ENCODE measurements at places on chromosomes 2 and 18.
A peak's percentile ranks its signal among the peaks of the same experiment; 100 is the strongest.

GRCh38 chr18:2854875-2855274, 8.1 kb downstream of the EMILIN2 start:
- DNase-seq: no peak

GRCh38 chr2:104825124-104825865, 28.6 kb upstream of the POU3F3 start:
- no peak for DNase-seq

DNA sequence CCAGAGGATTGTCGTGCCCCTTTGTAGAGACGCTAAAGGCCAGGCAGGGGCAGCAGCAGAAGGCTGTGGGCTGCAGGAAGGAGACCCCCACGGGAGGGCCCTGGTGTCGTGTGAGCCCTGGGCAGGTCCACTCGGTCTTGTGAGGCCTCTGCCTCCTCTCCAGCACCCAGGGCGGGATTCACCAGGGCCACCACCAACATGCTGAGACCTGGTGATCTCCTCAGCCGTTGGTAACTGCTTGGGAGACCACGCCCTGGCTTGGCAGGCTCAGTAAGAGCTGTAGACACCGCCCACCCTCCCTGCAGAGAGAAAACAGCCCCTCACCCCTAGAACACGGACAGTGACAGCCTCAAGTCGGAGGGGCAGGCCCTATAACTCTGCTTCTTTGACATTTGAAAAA, 21.1 kb downstream of the MBP start:
- no peak for DNase-seq

GRCh38 chr2:61177727-61178549, 15.9 kb downstream of the C2orf74 start:
- no peak for DNase-seq

DNA sequence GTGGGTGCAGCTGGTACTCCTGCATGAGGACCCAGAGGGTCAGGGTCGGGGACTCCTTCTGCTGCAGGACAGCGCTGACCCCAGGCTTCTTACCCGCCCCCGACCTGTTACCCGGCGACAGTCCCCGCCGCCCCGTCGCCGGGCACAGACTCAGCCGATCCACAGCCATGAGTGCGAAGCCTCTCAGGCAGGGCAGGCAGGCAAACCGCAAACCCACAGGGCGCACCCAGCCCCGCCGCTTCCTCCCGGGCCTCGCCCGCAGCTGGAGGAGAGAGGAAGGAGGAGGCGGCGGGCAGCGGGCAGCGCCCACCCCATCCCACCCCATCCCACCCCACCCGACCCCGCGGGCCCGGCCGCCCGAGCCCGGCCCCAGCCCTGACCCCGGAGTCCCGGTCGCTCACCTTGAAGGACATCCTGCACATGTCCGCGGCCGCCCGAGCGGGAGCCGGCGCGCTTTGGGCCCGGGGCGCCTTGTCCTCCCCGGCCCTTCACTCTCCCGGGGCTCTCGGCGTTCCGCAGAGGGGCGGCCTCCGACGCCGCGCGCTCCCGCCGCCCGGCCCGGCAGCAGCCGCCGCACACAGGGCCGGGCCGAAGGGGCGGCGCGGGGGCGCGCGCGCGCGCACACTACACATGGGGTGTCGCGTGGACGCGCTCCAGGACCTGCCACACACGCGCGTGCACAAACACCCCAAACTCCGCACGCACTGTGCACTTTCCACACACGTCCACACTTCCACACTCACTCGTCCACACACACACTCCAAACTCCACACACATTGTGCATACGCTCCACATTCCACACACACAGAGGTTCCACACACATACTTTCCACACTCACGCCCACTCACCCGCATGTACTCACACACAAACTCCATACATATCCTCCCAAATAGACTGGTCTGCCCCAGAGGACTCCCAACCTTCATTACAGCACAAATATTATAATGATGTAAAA, at the start of gene ANKRD29:
Gene ANKRD29, minus strand, starts transcription at position 603 of the 955 bp plus-strand sequence. Its CDS starts 181 bp downstream, at position 422.
- peak; percentile 4 for DNase-seq

DNA sequence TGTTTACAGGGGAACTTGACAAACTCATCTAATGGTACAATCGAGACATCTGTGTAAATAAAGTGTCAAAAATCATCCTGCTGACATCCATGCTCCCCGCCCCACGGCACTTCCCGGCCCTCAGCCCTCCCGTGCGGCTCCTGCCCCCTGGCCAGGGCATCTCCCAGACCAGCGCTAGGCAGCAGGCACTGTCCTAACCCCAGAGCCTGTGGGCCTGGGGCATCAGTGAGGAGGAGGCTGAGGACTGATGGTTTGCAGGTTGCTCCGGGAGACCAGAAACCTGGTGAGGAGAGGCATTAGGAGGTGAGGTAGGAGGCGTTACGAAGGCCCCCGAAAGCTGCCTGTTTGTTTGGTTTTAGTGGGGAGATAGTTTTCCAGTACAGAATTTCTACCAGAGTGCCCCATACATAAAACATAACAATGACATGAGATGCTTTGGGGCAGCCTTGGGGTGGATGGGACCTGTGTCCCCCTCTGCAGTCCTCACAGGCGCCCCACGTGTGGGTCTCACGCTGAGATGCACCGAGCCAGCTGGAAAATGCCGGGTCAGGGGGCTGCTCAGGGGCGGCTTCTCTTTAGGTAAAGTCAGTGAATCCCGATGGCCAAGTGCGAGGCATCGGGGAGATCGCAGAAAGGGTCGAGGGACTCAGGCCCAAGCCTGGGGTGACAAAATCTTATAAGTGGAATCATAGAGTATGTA, 114.2 kb downstream of the RTP5 start:
- DNase-seq: no peak

GRCh38 chr2:38549851-38550250, 52.9 kb downstream of the HNRNPLL start:
- no peak for DNase-seq

GRCh38 chr2:241946306-241947003, 76.9 kb downstream of the RTP5 start:
- DNase-seq: no peak

DNA sequence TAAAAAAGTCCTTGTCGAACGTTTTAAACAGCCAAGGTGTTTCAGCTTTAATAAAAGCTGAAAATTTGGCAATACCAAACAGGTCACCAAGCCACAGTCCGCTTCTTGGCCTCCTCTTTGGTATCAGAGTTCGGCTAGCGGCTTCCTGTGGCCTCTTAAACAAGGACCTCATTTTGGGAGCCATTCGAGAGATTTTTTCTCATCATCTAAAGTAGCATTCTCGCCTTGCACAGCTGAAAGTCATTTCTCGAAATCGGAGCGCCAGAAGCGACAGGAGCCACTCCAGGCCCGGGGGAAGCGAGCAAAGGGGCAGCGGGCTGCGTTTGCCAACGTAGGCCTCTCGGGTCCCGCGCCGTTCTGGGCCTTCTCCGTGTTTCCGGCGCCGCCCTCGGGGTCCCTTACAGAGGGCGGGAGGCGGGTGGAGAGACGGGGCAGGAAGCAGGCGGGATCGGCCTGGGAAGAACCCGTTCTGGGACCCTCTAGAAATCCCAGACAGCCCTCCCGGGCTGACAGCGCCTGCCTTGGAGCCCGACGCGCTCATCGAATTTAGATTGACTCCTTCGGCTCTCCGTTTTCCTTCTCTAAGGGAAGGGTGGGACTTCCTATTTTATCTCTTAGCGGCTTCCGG, 522 bp upstream of the ZNF407 start:
- DNase-seq: peak; percentile 47

GRCh38 chr2:170886386-170886785, 42.7 kb upstream of the GORASP2 start:
- no peak for DNase-seq

DNA sequence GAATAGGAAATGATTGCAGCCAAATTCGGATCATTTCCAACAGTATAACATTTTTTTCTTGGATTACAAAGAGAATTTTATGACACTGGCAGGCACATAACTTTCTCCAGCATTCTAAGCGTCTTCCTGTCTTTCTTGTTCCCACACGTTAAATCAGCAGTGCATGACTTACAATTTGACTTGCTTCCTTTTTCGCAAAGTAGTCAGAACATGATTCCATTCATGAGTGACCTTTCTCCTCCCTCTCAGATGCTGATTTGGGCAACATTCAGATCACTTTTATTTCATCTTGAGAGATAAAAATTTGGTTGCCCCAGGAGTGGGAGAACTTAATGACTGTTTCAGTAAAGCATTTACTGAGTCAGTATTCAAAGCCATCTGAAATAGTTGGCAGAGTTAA, 858.7 kb upstream of the ACVR2A start:
- DNase-seq: no peak

GRCh38 chr18:28334516-28334915, 157.6 kb upstream of the CDH2 start:
- DNase-seq: no peak

GRCh38 chr2:165402162-165402561, 67.3 kb upstream of the CSRNP3 start:
- DNase-seq: no peak

GRCh38 chr18:22466608-22467395, 49.1 kb upstream of the CTAGE1 start:
- DNase-seq: no peak

GRCh38 chr2:176986487-176986886, 226.1 kb upstream of the HNRNPA3 start:
- DNase-seq: no peak

DNA sequence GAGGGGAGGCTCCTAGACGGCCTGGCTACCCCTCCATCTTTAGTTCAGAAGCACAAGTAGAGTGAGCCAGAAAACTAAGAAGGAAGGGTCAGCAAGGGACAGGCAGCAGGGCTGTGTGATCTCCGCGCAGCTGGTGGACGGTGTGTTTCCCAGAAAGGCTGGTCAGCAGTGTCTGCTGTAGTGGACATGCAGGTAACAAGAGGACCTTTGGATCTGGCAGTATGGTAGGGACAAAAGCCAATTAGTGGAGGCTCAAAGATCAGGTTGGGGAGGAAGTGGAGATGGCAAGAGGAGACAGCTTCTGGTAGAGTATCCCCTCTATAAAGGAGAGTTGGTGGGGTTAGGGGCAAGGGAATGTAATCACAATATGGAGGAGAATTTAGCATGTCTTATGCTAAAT, 95.1 kb downstream of the NCK2 start:
- DNase-seq: no peak

DNA sequence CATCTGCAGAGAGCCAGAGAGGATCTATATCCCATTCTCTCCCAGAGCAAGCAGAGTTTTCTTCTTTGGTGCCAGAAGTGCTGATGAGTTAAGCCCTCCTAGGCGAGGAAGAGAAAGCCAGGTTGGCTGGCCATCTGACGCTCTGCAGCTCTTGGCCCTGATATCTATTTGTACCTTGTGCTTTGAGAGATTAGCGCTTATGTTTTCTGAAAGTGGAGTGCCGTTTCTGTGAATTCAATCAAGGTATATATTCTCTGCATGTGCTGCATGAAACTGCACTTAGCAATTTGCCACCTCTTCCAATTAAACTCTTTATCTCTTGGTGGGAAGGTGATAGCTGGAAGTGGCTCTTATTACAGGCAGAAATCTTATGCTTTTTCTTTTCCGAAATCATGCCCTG, 177.5 kb downstream of the LPIN1 start:
- DNase-seq: no peak

GRCh38 chr18:50284255-50284885, 3.0 kb upstream of the MBD1 start:
- DNase-seq: no peak

GRCh38 chr2:121137571-121137970, 147.4 kb downstream of the TFCP2L1 start:
- no peak for DNase-seq

DNA sequence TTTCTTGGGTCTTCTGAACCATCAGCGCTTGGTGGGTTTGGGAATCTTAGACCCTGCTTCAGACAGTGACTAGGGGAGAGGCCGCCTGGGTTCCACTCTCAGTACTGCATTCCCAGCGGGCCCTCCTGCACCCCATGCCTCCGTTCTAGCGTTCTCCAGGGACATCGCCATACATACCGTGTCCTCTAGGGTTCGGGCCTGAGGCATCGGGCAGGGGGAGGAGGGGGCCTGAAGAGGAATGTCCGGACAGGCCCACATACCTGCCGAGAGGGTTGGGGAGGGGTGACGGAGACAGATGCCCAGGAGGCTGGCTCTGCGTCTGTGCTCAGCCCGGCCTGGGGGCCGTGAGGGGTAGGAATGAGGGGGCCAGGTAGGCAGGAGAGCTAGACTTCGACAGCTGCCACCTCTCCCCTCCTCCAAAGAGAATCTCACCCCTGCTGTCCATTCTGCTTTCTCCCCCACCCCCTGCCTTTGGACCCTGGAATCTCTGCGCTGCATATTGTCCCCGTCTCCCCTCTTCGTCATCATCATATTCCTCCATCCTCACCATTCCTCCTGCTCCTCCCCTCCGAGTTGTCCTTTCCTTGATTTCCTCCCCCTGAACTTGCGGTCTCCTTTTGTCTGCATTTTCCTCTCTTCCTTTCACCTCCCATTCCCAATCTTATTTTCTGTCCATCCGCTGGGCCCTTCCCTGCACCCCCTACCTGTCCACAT, 7.8 kb upstream of the WNT10A start:
- no peak for DNase-seq

DNA sequence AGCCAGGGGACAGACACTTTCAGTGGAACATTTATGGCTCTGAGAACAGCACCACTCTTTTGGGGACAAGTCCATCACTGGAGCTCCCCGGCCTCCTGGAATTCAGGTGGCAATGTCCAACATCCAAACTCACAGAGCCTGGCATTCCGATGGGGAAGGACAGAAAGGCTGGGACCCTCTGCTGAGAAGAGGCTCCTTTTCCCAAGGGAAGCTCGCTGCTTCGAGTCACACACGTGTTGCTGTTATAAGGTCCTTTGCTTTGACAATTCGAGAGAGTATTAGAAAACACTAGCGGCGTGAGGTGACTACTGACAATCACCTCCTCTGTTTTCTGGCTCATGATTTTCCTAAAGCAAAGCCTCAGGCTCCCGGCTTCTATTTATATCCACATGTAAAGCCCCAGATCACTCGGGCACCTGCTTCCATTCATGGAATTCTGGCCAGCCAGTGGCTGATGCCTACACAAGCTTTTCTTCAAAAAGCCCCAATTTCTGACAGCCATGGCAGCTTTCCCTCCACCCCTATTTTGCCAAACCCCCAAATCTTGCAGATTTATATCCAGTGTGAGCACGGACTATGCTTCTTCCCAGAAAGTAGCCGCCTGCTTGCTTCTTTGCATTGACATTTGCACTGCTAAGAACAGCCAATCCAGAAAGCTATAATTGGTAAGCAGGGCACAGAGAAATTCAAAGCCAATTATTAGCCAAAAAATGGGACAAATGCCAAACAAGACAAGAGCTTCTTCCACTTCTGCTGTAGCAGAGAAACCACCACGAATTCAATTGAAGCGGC, 67.3 kb downstream of the NDUFA10 start:
- no peak for DNase-seq

Data from stimulated activated CD8-positive, alpha-beta memory T cell treated with anti-CD3 and anti-CD28 coated beads, Interleukin-4, amount 100 ng/mL, for 1 hour (primary cell).